Posterior vena cava (tissue), 2 donors: ENCODE measurements at places on chromosomes 16 and 17. TPM values are rescaled to one million over a fixed set of nuclear protein-coding genes. Genes with fewer than 3 reads are reported as not detected.

DNA sequence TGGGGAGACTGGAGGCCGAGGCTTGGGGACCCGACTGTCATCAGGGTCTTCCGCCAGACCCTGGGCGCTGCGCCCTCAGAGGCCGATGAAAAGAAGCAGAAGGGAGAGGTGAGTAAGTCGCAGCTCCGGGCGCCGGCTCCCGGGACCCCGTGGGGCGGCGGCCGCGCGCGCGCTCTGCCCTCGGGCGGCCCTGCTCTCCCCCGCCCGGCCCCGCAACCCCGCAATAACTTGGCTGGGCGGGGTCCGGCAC lies 392 bp upstream of the ABHD15 start:
- no peak for DNase-seq

DNA sequence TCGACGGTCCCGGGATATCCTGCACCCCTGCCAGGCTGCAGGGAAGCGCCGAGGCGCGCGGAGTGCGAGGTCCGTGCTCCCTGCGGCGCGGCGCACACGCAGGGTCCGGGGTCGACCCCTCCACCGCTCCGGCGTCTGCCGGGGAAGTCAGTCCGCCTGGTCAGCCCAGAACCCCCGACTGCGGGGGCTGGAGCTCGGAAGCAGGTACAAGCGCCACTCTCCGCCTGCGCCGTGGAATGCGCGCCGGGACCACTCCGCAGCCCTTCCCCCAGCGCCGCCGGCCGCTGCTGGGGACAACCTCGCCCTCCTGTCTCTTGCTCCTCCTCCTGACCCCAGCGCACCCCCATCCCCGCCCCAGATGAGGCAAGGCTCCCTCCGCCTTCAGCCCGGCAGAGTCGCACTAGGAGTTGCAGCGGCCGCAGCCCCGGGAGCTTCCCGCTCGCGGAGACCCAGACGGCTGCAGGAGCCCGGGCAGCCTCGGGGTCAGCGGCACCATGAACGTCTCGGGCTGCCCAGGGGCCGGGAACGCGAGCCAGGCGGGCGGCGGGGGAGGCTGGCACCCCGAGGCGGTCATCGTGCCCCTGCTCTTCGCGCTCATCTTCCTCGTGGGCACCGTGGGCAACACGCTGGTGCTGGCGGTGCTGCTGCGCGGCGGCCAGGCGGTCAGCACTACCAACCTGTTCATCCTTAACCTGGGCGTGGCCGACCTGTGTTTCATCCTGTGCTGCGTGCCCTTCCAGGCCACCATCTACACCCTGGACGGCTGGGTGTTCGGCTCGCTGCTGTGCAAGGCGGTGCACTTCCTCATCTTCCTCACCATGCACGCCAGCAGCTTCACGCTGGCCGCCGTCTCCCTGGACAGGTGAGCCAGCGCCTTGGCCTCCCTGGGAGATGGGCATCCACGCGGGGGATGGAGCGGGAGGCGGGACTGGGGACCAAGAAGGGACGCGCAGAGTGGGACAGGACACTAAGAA lies at the start of gene GALR2:
GALR2 (plus strand) TSS at position 392 of the 974 bp plus-strand sequence; CDS start at position 495, 103 bp downstream.
- DNase-seq = no peak

- DNase-seq = no peak
Observed at GRCh38 chr17:28712032-28712704, 480 bp upstream of the PROCA1 start.

- DNase-seq = peak; percentile 80
Observed at GRCh38 chr16:813204-813915, 12.8 kb upstream of the GNG13 start.

DNA sequence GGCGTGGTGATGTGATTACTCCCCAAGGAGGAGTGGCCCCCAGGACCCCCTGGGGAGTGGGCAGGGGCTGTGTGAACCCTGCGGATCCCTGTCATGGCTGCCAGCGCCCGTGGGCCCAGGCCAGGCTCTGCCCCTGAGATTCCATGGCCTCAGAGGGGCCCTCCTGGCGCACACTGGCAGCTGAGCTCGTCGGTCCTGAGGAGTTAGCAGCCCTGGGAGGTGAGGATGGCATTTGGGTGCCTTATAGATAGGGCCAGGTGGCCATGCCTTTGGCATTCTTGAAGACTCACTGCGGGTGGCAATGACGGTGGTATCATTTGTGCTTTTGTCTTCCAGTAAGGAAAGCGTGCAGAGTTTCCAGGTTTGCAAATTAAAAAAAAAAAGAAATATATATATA lies 146.8 kb upstream of the GSE1 start:
- DNase-seq = no peak

DNA sequence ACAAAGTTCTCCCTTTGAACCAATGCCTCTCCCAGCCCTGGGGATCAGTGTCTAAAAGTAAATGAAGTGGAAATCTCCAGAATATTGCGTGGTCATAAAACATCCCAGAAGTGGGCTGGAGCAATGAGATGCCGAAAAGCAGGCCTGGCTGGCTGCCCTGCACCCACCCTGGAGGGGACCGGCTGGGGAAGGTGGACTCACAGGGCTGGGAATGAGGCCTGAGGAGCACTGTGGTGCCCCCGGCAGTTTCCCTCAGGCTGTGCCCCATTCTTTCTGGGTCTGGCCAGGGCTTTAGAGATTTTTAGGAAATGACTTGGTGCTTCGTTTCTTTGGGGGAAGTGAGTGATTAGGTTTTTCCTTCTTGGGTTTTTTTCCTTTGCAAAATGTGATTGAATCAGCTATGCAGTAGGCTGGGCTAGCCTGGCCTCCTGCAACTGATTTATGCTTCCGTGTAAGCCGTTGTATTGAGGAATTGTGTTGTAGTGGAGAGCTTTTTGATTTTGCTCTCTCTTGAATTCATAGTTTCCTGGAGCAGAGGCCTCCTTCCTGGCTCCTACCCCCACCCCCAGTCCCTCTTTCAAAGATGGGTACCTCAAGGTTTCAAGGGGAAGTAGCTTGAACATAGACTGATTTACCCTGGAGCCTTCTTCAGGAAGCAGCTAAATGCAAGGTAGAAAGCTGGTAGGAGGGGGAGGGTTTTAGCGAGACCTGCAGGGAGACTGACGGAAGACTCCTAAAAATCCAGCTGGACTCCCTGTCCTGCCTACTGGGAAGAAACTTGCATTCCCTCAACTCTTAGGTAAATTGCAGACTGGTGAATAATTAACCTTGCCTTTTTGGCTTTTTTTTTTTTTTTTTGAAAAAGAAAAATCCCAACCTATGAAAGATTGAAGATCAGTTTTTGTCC lies 170.2 kb downstream of the RAB11FIP4 start:
- DNase-seq = no peak

GRCh38 chr17:59611503-59611902 lies 8.2 kb upstream of the CLTC start:
- DNase-seq = no peak

DNA sequence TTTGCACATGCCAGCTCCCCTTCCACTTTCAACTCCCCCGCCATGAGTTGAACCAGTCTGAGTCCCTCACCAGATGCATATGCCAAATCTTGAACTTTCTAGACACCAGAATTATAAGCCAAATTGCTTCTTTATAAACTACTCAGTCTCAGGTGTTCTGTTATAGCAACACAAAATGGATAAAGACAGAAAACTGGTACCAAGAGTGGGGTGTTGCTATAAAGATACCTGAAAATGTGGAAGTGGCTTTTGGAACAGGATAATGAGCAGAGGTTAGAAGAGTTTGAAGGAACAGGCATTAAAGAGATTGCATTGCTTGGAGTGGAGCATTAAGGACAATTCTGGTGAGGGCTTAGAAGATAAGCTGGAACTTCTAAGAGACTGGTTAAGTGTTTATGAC lies 17.2 kb upstream of the CACNG5 start:
- no peak for DNase-seq

DNA sequence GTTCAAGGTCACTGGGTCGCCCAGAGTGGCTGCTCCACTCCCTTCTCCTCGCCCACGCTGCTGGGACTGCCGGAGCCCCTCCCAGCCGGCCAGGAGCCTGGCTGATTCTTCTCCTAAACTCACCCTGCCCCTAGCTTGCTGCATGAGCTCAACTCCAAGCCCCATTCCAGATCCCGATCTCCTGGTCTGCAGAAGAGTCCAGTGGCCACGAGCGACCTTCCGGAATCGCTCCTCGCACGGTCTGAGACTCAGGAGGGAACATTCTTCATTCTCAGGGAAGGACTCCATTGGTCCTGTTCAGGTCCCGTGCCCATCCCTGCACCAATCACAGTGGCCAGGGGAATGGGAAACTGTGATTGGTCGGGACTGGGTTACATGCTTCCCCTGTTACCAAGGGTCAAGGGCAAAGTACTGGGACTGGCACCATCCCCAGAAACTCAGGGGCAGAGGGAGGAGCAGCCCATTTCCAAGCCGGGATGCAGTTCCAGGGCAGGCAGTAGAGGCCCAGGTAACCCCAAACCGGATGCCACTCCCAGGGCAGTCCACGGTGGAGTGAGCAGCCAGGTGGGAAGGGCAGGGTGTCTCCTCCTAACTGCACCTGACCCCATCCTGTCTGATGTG lies 24.5 kb upstream of the CIBAR2 start:
- DNase-seq = no peak

- DNase-seq = peak; percentile 97
Observed at GRCh38 chr17:1714980-1715802, 5.0 kb upstream of the TLCD2 start.

- DNase-seq = no peak
Observed at GRCh38 chr17:8492121-8492520, 56.4 kb downstream of the NDEL1 start.

DNA sequence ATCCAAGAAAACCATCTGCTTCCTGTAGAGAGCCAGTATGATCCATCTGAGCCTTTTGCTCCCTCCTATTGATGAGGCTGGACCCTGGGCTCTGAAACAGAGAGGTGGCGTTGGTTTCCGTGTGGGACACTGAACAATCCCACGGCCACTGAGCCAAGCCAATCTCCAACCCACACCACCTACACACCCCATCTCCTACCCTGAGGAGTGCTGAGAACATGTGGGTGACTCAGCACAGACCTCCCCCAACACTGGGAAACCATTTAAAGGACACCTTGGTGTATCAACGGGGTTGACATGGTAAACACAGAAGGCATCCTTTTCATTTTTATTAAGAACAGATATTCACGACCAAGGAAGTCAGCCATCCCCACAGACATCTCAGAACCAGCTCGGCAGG lies 332.1 kb downstream of the SLC39A11 start:
- DNase-seq = peak; percentile 44

- no peak for DNase-seq
Observed at GRCh38 chr16:56237451-56237930, 46.2 kb downstream of the GNAO1 start.

GRCh38 chr17:80376531-80376930 lies 38.4 kb upstream of the ENDOV start:
- no peak for DNase-seq

- no peak for DNase-seq
Observed at GRCh38 chr16:46887524-46887854, 3.3 kb downstream of the GPT2 start.

DNA sequence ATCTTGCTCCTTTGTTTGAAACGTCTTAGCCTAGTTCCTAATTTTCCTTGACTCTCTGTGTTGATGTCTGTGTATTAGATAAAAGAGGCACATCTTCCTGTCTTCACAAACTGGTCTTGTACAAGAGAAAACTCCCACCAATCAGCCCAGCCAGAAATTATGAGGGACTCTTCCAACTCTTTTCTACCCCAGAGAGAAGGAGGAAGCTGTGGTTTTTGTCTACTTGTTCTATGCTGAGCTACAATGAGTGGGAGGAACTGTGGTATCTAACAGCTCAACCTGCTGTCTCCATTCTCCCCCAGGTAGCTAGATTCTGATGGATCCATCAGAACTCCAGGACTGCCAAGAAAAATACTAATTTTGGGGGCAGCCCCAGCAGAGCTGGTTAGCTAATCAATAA lies 392.5 kb downstream of the HS3ST3B1 start:
- no peak for DNase-seq

GRCh38 chr17:64174686-64175456 lies 44.9 kb upstream of the ERN1 start:
- DNase-seq = no peak

- no peak for DNase-seq
Observed at GRCh38 chr16:19210280-19210924, 42.4 kb downstream of the SYT17 start.

GRCh38 chr17:4304417-4305027 lies 40.7 kb upstream of the ANKFY1 start:
- DNase-seq = no peak

DNA sequence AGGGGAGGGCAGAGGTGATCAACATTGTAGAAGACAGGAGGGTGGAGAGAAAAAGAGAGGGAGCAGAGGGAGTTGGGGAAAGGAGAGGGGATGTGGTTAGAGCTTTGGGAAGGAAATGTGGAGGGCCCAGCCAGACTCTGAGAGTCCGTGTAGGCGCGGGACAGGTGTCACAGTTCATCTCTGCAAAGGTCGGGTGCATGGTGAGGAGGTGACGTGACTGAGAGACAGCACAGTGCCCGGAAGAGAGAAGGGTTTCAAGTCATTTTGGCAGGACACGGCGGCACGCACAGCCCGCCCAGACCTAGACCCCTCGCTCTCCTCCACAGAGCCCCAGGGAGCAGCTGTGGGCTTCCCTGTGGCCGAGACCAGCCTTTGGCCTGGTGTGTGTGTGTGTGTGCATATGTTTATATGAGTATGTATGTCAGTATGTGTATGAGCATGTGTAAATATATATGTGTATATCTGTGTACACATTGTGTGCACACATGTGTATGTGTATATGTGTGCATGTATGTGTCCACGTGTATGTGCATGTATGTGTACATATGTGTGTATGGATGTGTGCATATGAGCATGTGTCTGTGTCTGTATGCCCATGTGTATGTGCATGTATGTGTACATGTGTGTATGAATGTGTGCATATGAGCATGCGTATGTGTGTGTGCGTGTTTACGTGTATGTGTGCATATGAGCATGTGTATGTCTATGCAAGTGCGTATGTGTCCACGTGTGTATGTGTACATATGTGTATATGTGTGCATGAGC lies 104.6 kb downstream of the SEC14L1 start:
- DNase-seq = no peak

DNA sequence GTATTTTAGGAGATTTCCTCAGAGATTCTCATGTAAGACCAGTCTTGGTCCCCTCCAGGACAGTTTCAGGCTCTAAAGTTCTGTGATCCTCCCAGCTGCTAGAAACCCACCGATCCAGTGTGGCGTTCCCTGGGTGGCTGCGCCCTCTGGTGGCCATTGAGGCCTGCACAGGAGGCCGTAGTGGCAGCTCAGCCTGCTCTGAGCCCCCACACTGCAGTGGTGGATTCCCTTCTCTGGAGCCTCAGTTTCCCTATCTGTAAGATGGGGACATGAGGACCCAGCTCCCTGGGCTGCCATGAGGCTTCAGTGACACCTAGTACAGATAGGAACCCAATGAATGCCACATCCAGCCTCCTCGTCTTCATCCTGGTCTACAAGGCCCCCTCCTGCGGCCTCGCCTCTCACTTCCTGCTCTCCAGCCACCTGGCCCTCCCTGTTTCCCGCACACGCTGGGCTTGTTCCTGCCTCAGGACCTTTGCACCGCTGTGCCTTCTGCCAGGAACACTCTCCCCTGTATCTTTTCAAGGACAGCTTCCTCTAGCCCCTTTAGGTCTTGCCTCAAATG lies 16.5 kb downstream of the CCDC102A start:
- peak; percentile 93 for DNase-seq

- no peak for DNase-seq
Observed at GRCh38 chr17:38578229-38579082, 27.3 kb downstream of the SRCIN1 start.

- peak; percentile 96 for DNase-seq
Observed at GRCh38 chr16:2003827-2004641, 5.6 kb downstream of the ZNF598 start.

Gene SGCA
- 87.9 TPM for total RNA-seq

Gene CDRT15L2
- not detected for total RNA-seq

Gene PLD6
- 4.4 TPM for total RNA-seq

Gene MYL11
- not detected for total RNA-seq

Gene BCL6B
- total RNA-seq = 21.2 TPM

Gene TP53TG3B
- not detected for total RNA-seq

Gene SLC52A1
- total RNA-seq = 0.14 TPM

Gene KRT13
- total RNA-seq = not detected

Gene FN3K
- total RNA-seq = 9.6 TPM

Gene ADAM11
- 0.42 TPM for total RNA-seq

Gene MAPT
- 5.7 TPM for total RNA-seq

Gene CA7
- not detected for total RNA-seq
